ENCODE measurements at places on chromosomes 16 and 17.

DNA sequence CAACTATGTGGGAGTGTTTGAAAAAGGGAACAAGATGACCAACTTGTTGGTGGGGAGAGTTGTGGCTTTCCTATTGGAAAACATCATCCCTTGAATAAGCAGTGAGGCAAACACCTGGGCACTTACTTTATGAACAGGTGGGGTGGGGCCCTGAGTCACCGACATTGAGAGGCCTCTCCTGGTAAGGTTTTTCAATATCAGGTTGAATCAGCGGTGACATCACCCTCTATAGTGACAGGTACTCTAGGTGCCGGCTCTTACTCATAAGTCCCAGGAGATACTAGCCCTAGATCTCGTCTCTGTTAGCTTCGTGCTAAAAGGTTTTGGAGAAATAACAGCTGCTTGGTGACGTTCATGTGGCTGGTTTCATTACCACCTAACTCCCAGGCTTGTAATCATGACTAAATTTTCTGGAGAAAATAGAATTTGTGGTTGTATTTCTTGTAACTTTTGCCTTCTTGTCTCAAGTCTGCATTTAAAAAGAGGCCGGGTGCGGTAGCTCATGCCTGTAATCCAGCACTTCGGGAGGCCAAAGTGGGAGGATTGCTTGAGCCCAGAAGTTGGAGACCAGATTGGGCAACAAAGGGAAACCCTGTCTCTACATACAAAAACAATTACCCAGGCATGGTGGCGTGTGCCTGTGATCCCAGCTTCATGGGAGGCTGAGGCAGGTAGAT is 19.3 kb downstream of the CDH1 start:
- DNase-seq = no peak

DNA sequence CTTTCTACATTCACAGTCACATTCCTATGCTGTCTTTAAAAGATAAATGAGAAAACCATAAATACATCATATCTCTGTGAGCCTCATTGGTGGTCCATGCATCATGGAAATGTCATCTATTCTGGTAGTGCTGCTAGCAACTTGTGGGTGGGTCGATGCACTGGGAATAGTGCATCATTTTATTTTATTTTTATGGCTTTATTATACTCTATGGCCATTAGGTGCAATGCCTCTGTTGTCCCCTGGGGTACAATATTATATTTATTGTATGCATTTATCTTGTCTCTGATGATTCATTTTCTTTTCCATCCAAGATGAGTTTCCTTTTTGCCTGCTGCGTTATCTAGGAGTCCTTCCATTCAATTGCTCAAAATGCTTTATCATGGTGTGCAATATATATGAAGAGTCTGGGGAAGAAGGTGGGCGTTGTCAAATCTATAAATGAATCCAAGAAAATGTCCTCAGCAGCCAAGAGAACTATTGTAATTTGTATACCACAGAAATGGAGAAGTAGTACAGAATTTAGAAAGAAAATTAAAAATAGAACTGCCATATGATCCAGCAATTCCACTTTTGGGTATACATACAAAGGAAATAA is 324.0 kb downstream of the KCNJ2 start:
- DNase-seq = no peak

DNA sequence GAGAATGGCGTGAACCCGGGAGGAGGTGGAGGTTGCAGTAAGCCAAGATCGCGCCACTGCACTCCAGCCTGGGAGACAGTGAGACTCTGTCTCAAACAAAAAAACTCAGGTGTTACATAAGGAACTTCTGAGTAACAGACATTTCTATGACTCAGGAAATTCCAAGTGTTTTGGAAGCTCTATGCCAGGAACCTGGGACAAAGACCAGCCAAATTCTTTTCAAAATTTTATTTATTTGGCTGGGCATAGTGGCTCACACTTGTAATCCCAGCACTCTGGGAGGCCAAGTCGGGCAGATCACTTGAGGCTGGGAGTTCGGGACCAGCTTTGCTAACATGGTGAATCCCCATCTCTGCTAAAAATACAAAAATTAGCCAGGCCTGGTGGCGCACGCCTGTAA is 5.2 kb upstream of the SH2B1 start:
- DNase-seq = no peak

- no peak for DNase-seq
Observed at GRCh38 chr16:10093576-10093975, 88.7 kb downstream of the GRIN2A start.

DNA sequence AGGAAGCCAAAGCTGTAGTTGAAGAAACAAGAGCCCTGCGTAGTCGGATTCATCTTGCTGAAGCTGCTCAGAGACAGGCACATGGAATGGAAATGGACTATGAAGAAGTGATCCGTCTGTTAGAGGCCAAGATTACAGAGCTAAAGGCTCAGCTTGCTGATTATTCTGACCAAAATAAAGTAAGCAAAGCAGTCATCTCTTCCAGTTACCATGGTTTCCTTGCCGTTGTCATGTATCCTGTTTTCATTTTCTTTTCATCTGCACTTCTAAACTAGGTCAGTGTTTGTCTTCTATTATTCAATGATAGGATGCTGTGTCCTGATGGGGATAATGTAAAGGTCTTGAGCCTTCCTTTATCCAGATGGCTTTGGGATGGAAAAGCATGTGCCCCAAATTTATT is 104.3 kb downstream of the STXBP4 start:
- DNase-seq = no peak

DNA sequence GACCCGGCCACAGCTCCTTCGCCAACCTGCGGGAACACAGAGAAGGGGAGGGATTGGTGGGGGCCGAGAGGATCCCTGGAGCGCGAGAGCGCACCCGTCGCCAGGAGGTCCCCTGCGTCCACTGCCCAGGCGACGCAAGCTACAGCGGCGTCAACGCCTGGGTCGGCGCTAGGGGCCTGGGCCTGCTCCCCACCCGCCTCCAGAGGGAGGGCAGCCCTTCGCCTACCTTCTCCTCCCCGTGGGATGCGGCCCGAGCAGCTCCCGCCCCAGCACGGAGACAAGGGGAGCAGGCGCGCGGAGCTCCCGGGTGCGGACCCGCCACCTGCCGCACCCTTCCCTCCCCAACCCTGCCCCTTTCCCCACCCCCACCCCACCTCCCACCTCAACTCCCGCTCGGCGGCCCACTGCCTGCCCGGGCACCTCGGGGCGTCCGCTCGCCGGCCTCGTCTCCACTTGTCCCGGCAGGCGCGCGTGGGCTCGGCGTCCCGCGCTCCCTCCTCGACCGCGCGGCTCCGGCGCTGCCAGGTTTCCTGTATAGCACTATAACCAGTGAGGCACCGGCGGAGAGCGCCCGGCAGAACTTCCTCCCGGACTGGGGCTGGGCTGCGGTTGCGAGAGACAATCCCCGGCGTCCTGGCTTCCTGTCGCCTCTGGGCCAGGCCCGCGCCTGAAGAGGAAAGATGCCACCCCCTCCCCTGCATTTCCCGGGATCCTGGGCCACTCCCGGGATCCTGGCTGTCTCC is 119.1 kb upstream of the SMURF2 start:
- DNase-seq = peak; percentile 36
